ENCODE measurements at places on chromosomes 3 and 15.

DNA sequence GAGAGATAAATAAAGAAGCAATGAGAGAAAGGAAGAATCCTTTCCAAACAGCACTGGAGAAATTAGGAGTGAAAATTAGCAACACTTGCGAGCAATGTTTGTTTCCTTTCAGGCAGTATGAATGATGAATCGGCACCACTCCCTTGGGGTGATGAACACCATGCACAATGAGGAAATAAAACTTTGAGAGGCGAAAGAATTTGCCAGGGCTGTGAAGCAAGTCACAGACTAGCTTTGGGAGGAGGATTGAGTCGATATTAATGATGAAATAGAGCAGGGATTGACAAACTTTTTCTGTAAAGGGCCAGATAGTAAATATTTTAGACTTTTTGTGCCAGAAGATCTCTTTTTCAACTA, 237.7 kb downstream of the AGBL1 start:
- DNase-seq = no peak

DNA sequence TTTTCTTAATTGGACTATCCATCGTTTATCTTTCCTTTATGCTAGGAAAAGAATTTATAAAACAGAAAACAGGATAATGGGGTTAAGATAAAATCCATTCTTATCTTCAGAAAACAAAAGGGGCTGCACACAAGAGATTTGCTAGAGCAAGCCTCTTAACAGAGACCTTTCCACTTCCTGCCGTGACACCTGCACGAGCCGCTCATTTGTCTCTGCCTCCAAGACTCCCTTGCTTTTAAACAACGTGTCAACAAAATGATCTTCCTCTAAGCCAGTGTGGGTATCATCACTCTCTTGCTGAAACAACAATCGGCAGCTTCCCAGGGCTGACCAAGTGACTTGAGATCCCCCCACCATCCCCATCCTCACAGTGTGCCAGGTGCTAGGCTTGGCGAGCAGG, 33.1 kb downstream of the GABRB3 start:
- no peak for DNase-seq

DNA sequence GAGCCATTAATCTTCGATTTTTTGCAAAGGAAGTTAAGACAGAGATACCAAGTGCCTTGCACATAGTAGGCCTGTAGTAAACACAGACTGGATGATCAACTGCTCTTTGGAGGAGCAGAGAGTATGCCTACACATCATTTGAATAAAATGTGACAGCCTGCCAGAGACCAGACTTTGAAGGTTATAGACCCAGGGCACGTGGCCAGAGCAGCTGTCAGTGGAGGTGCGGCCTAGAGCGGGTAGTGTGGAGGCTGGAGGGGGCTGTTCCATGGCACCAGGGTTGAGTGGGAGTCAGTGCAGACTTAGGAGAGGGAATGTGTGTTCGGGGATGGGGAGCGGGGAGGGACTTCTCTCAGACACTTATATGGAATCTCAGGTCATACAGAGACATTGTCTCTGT, 80.8 kb downstream of the SMAD3 start:
- DNase-seq = no peak

- DNase-seq = no peak
These were observed 37.8 kb downstream of the CEMIP start for GRCh38 chr15:80816936-80817335.

GRCh38 chr15:78716651-78717050, 75.6 kb upstream of the CHRNB4 start:
- DNase-seq = no peak

DNA sequence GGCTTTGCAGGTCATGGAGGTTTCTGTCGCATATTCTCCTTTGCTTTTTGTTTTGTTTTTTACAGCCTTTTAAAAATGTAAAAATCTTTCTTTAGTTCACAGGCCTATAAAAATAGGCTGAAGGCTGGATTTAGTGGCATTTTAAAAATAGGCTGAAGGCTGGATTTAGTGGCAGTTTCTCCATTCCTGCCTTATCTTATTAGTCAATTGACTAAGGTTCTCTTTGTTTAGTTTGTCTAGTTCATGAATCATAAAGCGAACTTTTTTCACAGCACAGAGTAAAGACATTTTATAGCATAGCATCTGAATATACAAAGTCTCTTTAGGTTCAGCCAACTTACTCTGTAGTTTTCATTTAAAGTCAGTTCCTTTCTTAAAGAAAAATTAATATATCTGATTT, 31.4 kb downstream of the AP4E1 start:
- DNase-seq = no peak

GRCh38 chr15:99413955-99414754, 151.6 kb upstream of the MEF2A start:
- no peak for DNase-seq

GRCh38 chr3:117565777-117566176, 856.2 kb downstream of the TUSC7 start:
- no peak for DNase-seq

DNA sequence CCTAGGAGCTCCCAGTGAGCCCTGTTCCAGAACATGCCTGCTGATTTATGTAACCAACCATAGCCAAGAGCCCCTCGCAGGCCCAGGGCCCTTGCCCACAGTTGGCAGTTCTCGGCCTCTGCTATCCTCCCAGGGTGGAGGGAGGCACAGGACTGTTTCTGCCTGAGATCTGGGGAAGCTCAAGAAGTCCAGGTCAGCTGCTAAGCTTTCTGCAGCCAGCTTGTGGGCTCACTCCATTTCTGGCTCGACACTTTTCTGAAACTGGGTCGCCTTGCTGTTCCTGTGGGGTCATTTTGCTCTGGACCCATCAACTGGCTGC, 72.5 kb upstream of the HERC1 start:
- DNase-seq = no peak

GRCh38 chr3:194009892-194010533, 125.9 kb upstream of the HES1 start:
- DNase-seq = no peak

GRCh38 chr15:73826711-73827251, 46.6 kb upstream of the TBC1D21 start:
- no peak for DNase-seq

GRCh38 chr3:11290743-11291680, 18.8 kb downstream of the ATG7 start:
- DNase-seq = no peak

DNA sequence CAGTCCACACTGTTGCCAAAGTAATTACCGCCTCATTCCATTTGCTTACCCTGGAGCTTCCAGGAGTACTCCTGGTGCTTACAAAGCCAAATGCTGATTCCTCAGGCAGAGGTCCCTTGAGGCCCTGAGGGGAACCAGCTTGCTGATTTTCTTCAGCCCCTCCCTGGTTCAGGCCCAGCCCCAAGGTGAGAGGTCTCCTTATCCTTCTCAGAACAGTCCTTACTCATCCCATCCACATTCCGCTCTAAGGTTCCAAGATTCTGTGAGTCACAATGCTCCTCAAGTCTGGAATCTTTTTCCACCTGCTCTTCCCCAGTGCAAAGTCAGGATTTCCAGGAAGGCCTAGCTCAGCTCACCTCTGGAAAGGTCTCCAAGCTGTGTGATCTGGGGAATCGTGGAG, 1.8 kb upstream of the ATP10A start:
- DNase-seq = no peak

- DNase-seq = no peak
These were observed 78.9 kb downstream of the CDIN1 start for GRCh38 chr15:36658312-36658711.

DNA sequence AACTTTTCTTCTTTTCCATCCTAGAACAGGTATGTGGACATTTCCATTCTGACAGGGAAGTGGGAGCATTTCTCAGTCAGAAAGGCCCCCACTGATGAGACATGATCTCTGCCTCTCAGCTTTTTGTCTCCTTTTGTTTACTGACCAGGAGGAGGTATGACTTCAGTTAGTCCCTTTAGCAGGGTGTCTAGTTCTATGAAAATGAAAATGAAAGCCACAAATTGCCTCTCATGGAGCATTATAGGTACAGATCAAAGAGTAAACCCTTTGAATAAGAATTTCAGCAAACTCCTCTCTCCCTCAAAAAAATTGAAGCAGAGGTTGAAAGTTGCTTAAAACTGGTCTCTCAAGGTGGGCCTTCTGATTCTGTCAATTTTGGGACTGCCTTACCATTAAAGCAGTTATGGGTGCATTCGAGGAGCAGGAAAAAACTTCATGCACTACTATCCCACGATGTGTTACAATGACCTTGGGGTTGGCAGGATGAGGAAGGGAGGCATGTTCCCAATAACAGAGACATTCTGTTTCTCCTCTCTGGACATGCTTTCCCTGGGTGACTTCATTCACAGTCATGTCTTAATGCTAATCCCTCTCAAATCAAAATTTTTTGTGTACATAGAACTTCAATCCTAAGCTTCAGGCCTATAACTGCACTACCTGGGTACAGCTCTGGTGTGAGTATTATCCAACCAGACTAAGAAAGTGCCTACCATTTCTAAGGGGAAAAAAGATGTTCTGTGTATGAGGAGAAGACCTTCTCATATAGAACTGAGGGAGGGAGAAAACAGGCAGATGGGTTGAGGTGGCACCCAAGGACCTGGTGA, 50.6 kb upstream of the TBC1D23 start:
- no peak for DNase-seq

GRCh38 chr3:193771011-193771652, 178.1 kb downstream of the OPA1 start:
- no peak for DNase-seq

- DNase-seq = no peak
These were observed 449.5 kb upstream of the TBL1XR1 start for GRCh38 chr3:177646749-177647148.

DNA sequence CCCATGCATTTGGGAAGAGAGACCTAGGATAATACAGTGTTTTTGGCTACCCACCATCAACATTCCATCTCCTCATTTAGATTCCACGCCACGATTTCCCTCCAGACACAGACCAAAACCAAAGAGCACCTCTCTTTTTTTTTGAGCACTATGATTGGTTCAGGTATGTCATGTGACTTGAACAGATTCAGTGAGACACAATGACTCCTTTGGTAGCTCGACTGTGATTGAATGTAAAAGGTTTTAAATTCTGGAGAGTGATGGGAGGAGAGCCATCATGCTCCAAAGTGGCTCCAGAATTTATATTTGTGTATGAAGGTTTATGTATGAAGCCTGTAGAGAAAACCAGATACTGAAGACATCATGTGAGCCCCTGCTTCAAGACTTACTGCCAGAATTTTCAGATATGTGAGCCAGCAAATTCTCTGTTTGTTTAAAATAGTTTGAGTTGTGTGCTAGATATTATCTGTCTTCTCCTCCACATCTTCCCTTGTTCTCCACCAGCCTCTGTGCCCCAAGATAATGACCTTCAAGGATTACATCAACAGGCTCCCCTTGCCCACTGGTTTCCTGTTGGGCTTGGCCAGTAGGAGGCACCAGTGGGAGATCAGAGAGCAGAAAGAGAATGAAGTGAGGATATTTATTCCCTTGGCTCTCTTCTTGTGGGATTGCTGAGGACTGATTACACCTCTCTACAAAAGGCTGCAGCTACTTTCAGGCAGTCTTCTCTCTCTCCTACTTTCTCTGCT, 12.5 kb downstream of the MYD88 start:
- no peak for DNase-seq

DNA sequence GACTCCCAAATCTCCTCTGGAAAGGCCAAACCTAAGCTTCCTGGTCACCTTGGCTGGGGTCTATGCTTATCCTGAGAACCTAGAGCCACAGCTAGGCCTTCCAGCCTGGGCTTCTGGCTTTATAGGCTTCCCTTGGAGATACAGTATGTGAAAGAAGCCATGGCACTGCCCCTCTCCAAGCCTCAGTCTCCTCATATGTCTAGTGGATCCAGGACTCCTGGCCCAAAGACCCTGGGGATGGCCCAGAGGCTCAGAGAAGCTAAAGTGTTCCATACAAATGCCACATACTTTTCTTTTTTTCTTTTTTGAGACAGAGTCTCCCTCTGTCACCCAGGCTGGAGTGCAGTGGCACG, 8.6 kb downstream of the ACAA1 start:
- no peak for DNase-seq

- DNase-seq = no peak
These were observed 3.4 kb downstream of the CLDND1 start for GRCh38 chr3:98519351-98519750.

- no peak for DNase-seq
These were observed 172.7 kb downstream of the MEGF11 start for GRCh38 chr15:66080717-66081398.

GRCh38 chr3:5112043-5112442, 10.0 kb upstream of the ARL8B start:
- DNase-seq = no peak

DNA sequence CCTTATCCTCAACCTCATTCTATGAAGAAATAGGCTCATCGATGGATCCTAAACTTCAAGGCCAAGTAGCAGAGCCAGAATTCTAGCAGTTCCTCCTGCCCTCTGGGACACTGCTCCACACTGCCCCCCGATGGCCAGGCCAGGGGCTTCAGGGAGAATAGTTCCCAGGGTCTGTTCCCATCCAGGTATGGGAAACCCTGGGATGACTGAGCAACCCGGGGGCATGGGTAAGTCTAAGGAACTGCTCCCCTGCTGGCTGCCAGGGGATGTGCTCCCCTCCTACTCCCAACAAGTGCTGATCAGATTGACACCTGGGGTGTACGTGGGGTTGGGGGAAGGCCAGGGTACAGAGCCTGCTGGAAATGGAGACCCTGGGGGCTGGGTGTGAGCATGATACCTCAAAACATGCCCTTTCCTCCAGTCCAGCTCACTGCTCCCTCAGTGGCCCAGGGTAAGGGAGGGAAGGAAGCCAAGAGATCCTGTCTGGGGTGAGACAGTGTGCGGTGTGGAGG, 7.6 kb downstream of the ULK3 start:
- peak; percentile 18 for DNase-seq

GRCh38 chr3:37521429-37521828, 340.3 kb upstream of the CTDSPL start:
- DNase-seq = no peak

GRCh38 chr15:68418611-68419161, 13.3 kb downstream of the ITGA11 start:
- DNase-seq = no peak

DNA sequence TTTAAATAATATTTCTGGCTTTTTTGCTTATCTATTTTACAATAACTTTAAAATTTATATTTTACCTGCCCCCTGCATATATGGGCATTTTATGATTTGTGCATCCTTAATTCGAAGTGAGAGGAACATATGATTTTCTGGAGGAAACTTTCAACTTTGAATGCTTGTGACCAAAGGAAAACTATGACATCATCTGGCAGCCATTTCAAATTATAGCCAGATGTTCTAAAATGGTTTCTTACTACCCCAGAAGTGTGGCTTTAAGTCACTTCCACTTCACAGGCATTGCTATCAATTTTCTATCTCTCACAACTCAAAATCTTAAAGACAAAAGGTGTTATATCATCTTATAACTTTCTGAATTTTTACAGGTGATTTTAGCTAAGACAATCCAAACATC, 508.8 kb downstream of the RBMS3 start:
- DNase-seq = no peak

GRCh38 chr15:77870195-77871065, 207.1 kb downstream of the TBC1D2B start:
- no peak for DNase-seq

- no peak for DNase-seq
These were observed 69.4 kb downstream of the SLCO3A1 start for GRCh38 chr15:91922646-91923547.

Data from activated CD8-positive, alpha-beta memory T cell treated with anti-CD3 and anti-CD28 coated beads for 1 hour (primary cell).